ENCODE measurements at places on chromosomes 1 and 21.
A peak's percentile ranks its signal among the peaks of the same experiment; 100 is the strongest.

- no peak for DNase-seq
Observed at GRCh38 chr1:153460551-153460950, at the start of gene S100A7. S100A7 (minus strand) TSS chr1:153460651; CDS start chr1:153459013, 1,638 bp downstream.

DNA sequence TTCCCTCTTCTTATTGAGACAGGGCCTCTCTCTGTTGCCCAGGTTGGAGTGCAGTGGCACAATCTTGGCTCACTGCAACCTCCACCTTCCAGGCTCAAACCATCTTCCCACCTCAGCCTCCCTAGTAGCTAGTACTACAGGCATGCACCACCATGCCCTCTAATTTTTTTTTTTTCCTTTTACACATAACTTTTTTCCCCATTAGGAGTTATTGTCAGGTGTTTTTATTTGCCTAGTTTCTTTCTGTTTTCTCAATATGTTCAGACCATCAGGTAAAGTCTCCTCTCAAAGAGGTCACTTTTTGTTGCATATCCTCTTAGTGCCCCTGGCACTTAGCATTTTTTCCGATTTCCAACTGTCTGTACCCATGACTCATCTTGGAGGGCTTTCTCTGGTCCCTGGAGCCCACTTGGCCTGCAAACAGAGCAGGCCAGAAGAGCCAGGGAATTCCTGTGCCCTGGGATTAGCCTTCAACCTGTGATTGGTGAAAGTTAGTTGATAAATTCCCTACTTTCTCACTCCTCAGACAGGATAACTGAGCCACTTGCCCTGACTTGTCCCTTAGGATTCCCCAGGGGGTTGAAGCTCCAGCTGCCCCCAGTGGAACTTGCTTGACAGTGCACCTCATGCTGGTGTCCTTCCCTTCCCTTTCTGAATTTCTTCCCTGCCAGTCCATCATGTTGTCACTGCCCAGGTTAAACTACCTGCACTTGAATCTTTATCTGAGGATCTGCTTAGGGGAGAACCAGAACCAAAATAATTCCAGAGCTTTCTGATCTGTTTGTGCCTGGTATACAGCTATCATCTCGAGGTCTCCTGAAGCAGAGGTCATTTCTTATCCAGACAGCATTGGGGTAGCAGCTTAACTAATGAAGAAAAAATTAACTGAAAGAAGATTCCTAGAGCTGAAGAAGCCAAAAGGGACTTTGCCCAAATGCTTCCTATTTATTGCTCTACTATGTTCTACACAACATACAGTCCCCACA is 2.4 kb downstream of the NTPCR start:
- peak; percentile 55 for DNase-seq

DNA sequence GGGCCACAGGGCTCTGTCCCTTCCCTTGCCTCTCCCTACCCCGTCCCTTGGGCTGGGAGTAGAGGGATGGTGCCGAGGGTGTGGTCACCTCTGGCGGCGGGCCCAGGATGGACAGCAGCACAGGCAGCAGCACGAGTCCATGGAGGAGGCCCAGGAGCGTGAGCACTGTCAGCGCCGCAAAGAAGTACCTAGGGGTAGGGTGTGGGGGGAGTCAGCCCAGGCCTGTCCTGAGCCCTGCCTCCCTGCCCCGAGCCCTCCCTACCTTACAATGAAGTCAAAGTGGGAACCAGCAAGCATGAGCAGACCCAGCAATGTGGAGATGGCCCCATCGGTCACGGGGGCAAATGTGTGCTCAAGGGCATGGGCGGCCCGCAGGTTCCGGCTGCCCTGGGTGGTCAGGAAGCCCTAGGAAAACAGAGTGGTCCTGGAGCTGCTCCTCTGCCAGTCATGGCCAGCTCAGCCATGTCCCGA is 14.7 kb downstream of the BTBD19 start:
- no peak for DNase-seq

DNA sequence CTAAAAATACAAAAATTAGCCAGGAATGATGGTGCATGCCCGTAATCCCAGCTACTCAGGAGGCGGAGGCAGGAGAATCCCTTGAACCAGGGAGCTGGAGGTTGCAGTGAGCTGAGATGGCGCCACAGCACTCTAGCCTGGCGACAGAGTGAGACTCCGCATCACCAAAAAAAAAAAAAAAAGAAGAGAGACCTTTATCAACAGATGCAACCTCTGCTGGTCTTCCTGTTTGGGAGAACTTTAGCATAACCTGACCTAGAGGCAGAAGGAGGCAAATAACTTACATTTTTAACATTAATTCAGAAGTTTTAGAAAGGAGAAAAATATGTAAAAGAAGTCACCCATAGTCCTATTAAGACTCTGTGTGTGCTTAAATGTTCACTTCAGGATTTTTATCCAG is 32.4 kb downstream of the SLAMF1 start:
- DNase-seq: no peak

Measured in fibroblast of pulmonary artery (primary cell).